Activated CD4-positive, CD25-positive, alpha-beta regulatory T cell treated with anti-CD3 and anti-CD28 coated beads, Interleukin-2, amount 50 U/mL, for 16 hours (primary cell): ENCODE measurements at places on chromosomes 4 and X.

DNA sequence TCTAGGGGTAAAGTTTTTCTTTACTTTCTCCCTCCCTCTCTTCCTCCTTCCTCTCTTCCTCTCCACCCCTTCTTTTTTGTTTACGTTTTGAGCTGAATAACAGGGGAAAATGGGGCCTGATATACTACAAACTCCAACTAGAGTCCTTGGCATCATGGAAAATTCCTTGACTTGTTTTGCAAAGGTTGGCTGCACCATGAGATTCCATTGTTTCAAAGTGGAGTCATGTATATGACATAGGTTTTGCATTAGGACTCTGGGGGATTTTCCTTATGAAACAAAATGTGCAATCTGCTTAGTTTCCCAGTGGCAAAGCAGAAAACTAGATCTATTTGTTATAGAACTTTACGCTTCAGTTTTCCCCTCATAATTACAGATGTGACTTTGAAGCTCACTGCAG, 233.5 kb upstream of the PGRMC2 start:
- no peak for DNase-seq

- DNase-seq, result no peak
These were observed 291 bp upstream of the NBDY start for GRCh38 chrX:56728752-56729151.

- DNase-seq, result no peak
These were observed 182.2 kb downstream of the BCOR start for GRCh38 chrX:39915596-39915995.

DNA sequence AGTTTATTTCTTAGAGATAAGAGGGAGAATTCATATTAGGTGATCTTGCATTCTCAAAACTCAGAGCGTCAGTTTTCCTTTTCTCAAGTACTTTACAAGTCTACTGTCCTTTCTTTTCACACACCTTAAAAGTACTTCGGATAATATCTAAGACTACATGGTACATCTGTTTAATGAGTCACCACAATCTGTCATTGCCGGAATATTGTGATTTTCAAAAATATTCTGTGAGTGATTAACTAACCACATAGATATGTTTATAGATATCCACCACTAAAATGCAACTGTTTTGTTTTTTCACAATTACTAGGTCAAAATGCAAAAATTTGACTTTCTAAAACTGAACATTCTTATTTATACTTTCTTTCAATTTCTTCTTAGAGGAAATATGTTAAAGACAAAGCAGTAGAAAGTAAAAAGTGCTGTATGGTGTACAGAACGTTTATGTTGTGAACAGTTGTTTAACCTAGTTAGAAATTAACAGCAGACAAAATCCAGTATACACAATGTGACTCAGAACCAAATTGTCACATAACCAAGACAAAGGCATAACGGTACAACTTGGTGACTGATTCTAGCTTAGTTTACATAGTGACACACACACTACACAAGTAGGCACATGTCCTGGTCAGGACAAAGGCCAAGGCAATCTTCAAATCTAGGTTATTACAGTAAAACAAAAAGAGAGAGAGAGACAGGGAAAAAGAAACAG, 482.9 kb downstream of the NAF1 start:
- no peak for DNase-seq
